ENCODE measurements at places on chromosomes 3 and 15.

DNA sequence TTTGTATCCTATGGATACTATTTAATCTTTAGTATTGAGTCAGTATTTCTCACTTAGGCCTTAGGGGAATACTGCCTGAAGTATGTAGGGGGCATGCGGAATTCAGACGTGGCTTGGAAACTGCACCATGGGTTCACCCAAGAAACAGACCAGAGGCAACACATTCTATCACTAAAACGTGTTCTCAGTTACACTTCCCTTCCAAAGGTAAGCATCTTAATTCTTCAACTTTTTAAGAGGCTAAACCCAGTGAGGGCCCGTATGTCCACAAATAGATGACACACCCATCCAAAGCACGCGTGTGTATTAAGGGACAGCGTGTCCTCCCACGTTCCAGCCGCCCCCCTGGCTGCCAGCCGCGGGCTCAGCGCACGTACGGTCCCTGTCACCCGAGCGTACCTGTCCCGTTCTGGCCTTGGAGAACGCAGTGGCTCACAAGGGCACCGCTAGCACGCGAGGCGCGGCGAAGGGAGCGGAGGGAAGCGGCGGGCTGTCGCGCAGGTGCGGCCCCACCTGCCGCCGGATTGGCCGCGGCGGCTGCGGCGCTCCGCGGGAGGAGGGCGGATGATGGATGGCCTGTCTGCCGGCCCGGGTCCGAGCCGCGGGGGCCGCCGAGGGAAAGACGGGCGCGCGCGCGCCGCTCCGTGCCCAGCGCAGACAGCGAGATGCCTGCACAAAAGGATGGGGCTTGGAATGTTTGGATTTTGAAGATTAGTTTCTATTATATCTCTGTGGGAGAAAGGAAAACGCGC lies 1003.9 kb upstream of the NR2F2 start:
- no peak for DNase-seq

DNA sequence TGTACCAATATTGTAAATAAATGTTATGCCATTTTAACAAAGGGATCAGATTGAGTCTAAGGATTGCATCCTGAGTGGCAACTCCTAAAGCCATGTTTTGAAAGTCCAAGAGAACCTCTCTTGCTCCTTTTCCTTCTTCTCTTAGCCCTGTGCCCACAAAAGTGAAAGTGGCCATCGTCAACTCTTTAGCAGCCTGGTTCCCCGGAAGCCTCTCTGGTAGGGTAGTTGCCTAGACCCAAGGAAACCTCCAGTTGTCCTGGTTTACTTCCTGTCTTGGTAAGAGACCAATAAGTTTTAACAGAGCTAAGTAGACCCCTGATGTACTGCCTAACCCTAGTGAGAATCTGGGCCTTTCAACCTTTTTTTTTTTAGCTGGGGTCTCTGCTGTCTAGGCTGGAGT lies 10.2 kb upstream of the ITPKA start:
- DNase-seq, result no peak

DNA sequence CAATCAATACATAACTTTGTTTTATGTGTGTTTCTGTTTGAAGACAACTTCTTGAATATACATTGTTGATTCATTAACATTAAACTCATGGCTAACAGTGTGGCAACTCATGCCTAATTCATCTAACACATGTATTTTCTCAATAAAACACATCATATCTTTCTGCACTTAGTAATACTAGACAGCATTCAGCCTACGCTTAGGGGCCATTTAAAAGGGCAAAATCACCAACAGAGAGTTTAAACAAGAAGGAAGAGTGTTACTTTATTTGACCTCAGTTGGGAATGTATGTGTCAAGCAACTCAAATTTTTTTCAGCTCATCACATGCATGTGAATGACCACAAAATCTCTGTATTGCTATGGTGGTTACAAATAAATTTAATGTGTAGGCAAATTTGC lies 128.8 kb upstream of the AADACL2 start:
- DNase-seq, result no peak

- no peak for DNase-seq
Measured at GRCh38 chr15:46778876-46779275, 938.4 kb upstream of the SEMA6D start.

DNA sequence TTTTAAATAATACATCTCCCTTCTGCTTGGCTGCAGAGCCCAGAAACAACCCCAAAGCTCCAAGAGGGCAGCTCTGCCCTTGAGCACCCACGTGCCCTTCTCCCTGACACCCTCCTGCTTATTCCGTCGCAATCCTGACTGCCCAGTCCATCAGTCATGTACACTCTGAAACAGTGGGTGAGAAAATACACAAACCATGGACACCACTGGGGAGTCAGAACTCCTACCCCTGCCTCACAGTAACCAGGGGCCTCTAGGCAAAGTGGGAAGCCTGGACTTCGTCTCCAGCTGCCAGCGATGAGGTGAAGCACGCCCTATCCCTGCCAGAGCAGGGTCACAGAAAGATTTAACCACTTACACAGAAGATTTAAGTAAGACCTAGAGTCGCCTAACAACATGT lies 40.1 kb downstream of the HERC2 start:
- no peak for DNase-seq

GRCh38 chr15:74785194-74786032 lies 3.5 kb downstream of the CSK start:
- no peak for DNase-seq

DNA sequence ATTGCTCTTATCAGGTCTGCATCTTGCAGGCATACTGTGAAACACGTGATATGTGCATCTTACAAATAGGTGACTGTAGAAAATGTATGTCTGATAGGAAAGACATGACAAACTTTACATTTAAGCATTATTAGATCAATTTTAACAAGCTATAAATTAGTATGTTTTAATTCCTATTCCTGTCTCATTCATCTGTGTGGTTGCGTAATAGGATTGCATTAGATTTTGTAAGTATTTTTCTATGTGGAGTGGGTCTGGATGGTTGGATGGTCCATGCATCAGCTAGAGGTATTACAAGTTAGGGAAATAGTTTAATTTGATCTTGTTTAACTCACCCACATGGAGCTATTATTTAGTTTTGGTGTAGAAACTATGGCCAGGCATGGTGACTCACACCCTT lies 18.8 kb downstream of the ASTE1 start:
- DNase-seq, result no peak

DNA sequence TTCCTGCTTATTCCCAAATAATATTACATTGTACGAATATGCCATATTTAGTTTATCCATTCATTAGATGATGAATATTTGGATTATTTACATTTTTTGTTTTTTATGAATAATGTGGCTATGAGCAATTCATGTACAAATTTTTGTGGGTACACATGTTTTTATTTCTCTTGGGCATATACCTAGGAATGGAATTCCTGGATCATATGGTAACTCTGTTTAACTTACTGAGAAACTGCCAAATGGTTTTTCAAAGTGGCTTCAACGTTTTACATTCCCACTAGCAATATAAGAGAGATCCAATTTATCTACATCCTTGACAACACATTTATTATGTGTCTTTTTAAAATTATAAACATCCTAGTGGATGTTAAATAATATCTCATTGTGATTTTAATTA lies 362.0 kb upstream of the TMCO5A start:
- DNase-seq, result no peak

Data from NCI-H1436 treated with DMSO at 0.1 percent for 48 hours (cell line).